ENCODE measurements at places on chromosomes 1 and 21. TPM values are rescaled to one million over a fixed set of nuclear protein-coding genes. Genes with fewer than 3 reads are reported as not detected.

Gene RCSD1
- polyA plus RNA-seq, result 69.4 TPM

DNA sequence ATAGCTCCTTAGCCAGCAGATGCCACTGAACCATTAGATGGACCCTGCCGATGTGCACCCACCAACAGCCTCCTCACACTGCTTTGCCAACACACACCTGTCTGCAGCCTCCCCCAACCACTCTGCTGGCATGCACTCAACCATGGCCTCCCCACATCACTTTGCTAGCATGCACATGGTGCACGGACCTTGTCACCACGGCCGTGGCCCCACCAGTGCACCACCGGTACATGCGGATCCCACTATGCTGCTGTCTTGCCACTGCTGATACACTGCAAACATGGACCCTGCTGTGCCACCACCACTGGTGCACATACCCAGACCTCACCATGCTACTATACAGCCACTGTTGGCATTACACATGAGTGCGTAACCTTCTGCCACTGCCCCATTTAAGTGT lies 66.1 kb downstream of the HFM1 start:
- no peak for DNase-seq

- no peak for DNase-seq
Measured at GRCh38 chr1:71881611-71882010, 400.7 kb downstream of the NEGR1 start.

GRCh38 chr1:192568063-192568462 lies 7.5 kb upstream of the RGS1 start:
- DNase-seq, result no peak

DNA sequence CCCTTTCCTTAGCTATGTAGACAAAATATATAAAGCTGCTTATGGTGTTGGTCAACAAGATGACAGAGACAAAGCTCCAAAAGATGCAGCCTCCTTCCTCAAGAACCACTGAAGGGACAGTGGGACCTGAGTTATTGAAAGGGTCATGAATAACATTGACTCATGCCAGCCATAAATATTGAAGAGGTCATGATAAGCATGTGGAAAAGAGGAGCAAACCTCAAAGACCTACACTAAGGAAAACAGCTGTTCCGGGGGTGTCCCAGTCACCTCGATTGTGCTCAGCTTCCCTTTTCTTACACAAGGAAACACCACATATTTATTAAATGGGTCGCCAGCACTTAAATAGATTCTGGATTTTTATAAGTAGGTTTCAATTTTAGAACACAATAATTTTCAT lies 112.9 kb downstream of the PTPRC start:
- no peak for DNase-seq

- DNase-seq, result no peak
Measured at GRCh38 chr1:164576291-164577271, 17.6 kb downstream of the PBX1 start.
